ENCODE measurements at places on chromosomes 11 and 22.

- DNase-seq, result peak; percentile 24
Measured at GRCh38 chr22:36641902-36642640, 61.5 kb downstream of the CACNG2 start.

- no peak for DNase-seq
Measured at GRCh38 chr11:112776834-112777233, 184.4 kb upstream of the NCAM1 start.

- DNase-seq, result no peak
Measured at GRCh38 chr11:117837791-117838190, 13.2 kb upstream of the FXYD2 start.

DNA sequence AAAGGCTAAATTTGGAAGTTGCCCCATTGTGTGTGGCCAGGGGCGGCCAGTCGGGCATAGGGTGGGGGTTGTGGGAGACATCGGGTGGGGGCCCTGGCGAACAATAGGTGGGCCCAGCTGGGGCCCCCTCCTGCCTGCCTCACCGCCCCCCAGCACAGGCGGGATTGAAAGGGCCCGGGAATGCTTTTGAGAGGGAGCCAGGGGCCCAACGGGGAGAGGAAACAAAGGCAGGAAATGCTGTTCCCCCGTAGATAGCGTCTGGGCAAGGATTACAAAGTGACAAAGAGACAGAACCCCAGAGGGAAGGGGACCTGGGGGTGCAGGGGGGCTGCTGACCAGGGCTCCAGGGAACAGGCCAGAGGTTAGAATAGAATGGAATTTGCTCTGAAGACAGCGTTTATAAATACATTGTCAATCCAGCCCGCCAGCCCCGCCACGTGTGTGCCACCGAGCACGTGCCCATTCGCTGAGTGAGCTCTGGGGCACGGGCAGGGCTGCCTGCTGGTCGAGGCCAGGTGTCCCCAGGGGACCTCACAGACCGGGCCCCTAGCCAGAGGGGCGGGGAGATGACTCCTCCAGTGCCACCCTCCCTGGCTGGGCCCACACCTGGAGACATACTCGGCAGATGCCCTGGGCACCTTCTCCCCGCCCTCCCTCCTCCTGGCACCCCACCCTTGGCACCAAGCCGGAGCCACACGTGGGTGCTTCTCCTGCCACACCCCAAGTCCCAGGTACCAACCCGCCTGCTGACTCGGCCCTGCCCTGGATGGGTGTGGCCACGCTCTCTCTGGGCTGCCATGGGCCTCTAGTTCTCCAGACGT is 9.7 kb downstream of the PDGFB start:
- DNase-seq, result no peak

- no peak for DNase-seq
Measured at GRCh38 chr11:114073007-114073827, 13.7 kb downstream of the ZBTB16 start.

- DNase-seq, result no peak
Measured at GRCh38 chr11:26551186-26551801, 20.8 kb downstream of the MUC15 start.

- DNase-seq, result no peak
Measured at GRCh38 chr22:39732625-39733024, 160.9 kb downstream of the ENTHD1 start.
